Right cardiac atrium (tissue), 5 donors: ENCODE measurements at places on chromosomes 1 and 21.
A peak's percentile ranks its signal among the peaks of the same experiment; 100 is the strongest.

DNA sequence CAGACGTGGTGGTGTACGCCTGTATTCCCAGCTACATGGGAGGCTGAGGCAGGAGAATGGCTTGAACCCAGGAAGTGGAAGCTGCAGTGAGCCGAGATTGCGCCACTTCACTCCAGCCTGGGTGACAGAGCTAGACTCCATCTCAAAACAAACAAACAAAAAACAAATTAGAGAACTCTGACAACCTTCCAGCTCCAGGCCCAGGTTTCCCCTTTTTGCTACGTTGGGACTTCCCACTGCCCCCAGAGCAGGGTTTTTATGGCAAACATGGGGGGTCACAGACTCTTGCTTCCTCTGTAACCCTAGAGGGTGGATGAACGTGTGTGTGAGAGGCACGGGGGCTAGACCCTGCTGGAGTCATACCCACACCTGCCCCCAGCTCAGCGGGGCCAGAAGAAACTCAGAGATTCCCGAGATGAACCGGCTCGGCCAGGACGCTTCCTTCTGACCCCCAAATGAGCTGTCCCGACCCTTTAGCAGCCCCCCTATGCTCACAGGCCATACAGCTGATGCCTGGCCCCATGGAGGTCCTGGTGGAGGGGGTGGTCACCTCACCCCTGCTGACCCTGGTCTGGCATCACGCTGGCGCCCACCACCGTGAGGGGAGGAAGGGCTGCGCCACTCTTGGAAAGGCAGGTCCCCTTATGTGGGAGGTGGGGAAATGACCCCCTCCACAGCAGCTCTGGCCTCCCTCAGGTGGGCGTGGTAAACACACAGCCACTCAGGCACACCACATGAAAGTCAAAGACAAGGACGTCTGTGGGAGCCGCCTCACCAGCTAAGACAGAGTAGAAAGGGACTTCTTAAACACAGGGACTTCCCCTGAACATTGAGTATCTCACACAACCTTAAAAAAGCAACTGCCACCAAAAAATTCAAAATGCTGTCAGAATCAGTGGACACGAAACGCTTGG lies 7.1 kb downstream of the GPR157 start:
- DNase-seq = peak; percentile 64

DNA sequence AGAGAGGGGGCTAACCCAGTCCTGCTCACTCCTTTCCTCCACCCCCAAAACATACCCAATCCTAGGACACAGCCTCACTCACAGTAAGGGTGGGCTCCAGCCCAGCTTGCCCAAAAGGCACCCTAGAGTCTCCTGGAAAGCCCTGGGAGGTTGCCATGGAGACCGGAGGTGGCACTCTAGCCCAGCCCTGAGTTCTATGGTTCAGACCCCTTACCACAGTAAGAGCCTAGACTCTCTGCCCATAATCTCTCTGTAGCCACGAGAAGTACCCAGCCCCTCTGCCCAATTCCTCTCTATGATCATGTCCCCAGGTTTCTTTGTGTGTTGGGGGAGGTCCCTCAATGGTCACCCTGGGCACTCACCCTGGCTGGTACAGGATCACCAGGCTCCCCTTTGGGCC lies 14.4 kb downstream of the COL16A1 start:
- no peak for DNase-seq

- no peak for DNase-seq
Measured at GRCh38 chr1:172112576-172112975, 271.3 kb downstream of the DNM3 start.

GRCh38 chr1:25425098-25426085 lies 4.8 kb upstream of the RHCE start:
- DNase-seq = no peak

DNA sequence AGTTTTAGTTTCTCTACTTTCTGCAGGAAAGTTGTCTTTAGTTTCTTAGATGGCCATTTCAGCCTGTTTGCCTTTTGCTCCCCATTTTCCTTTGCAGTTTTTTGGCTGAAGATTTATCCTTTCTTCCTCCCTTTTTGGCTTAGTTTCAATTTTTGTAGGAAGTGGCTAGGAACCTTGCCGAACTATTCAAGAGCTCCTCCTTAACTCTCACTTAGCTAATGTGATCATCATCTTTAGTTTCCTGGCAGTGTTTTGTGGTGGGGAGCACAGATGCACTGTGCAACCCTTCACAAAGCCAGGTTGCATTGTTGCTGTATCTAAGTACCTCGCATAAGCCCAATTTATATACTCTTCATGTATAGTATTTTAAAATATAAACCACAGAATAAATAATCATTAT lies 28.8 kb upstream of the CCDC181 start:
- no peak for DNase-seq

DNA sequence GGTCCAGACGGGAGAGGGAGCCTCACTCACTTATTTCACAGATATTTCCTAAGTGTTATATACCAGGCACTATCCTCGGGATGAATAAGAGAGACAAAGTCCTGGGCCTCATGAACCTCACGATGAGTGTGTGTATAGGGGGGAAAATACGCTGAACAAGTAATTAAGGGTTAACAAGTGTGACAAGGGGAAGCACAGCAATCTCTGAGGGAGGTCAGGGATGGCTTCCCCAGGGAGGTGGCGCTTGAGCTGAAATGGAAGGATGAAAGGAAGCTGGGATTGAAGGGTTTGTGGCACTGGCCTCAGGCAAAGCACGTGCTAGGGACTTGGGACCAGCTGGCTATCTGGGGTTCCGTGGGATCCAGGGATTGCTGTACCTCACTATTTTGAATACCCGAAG lies 46.4 kb upstream of the SYNC start:
- DNase-seq = no peak

GRCh38 chr21:33125680-33126375 lies 55.9 kb downstream of the OLIG1 start:
- no peak for DNase-seq

GRCh38 chr1:51310871-51311613 lies 19.3 kb downstream of the TTC39A start:
- no peak for DNase-seq

GRCh38 chr1:3921765-3922164 lies 21.7 kb upstream of the C1orf174 start:
- no peak for DNase-seq

DNA sequence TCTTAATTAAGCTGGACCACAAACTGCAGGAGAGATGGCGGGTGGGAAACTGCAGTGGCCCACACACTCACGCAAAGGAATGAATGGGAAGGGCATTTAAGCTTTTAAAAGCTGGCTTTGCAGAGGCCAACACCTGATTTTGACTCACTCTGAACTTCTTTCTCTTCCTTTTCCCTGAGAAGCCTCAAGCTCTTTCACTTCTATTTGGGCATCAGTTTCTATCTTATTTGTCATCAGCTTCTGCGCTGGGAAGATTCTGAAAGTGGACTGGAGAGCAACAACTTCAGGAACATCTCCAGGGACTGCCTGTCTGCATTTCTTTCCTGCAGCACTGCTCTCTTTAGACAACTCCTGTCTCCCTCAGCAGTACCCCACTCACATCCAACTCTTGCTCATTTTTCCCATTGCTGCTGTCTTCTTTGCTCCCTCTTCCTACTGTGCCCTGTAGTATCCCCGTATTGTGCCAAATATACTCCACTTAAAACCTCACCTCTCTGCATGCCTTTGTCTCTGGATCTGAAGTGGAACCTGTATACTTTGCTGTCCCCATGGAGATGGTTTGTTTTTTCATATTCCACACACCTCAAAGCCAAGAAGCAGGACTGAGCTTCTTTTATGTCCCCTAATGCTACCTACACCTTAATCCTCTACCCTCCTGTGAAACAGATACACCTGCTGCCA lies 143.3 kb upstream of the JUN start:
- DNase-seq = no peak

DNA sequence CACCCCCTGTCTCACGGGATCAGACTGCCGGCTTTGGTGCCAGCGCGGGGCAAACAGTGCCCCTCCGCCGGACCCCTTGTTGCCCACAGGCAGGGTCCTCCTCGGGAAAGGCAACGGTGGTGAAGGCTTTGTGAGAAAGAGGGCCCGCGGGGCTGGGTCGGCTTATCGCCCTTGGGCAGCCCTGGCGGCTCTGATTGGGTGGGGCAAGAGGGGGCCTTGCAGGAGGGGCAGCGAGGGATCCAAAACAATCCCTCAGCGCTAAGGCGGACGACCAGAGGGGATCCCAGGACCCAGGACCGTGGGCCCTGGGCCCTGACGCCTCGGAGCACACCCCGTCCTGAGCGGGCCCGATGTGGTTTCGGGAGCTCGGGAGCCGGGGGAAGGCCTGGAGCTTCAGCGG lies 3.9 kb upstream of the ZNF678 start:
- DNase-seq = no peak

DNA sequence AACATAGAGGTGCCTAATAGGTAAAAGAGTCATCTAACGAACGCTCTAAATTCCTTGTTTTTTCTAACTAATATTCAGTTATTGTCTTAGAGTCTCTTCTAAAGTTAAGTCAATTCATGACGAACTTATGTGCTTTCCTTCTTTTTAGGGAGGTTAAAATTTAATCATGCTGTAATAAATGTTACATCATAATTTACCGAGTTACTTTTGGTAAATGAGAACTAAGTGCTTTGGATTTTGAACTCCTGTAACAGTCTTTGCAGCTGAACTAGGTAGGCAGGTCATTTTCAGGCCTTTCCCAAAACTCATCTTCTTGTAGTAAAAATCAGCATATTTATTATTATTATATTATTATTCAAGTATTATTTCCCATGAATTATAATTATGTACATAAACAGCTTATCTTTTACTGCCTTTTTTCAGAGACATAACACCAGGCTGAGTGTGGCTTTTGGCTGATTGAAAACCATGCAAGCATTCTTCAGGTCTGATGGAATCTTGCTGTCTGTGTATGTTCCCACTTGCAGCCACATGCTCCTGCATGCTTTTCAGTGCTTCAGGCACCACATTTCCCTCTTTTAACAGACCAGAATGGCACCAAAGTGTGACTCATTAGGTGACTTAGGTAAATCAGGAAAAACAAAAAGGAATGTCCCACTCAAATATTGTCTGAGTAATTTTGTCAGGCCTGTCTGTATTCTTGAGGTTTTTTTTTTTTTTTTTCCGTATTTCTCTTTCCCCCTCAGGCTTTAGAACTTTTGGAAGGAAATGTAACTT lies 81.0 kb upstream of the CD55 start:
- DNase-seq = no peak

- DNase-seq = no peak
Measured at GRCh38 chr1:166859597-166859996, 16.5 kb downstream of the TADA1 start.

DNA sequence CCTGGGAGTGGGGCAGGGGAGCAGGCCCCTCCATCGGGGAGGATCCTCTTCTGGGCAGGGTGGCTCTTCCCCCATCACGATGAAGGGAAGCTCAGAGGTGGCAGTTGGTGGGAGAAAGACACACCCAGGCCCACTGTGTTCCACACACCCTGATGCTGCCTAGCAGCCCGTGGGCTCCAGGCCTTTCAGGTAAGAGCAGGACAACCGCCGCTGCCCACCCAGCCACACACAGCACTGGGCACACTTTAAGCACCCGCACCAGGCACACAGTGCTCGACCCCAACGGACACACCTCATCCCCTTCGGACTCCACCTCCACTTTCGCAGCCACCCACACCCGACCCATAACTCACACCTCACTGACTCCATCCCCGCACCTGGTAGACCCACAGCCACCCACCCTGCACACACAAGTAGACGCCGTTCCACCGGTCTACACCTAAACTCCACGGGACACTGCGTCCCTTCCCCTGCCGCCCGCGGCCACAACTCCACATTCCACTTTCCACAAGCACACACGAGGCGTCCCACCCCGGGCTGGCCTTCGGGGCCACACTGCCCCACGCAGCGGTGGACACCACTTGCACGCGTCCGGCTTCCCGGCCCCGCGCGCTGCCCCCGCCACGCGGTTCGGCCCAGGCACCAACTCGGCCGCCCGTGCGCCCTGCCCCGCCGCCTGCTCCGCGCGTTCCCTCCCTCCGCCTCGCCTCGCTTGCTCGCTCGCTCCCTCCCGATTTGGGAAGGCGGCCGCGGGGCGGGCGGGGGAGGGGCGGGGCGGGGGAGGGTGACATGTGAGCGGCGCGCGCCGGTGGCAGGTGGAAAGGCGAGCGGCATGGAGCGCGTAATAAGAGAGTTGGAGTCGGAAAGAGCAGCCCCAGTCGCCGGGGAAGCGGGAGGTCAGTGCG lies at the start of gene KCNQ4:
Gene KCNQ4 (plus strand): TSS at position 787 of the 905 bp plus-strand sequence. CDS start 307 bp downstream, outside the sequence.
- peak; percentile 81 for DNase-seq

- no peak for DNase-seq
Measured at GRCh38 chr1:220798338-220798737, 11.6 kb downstream of the MTARC1 start.

DNA sequence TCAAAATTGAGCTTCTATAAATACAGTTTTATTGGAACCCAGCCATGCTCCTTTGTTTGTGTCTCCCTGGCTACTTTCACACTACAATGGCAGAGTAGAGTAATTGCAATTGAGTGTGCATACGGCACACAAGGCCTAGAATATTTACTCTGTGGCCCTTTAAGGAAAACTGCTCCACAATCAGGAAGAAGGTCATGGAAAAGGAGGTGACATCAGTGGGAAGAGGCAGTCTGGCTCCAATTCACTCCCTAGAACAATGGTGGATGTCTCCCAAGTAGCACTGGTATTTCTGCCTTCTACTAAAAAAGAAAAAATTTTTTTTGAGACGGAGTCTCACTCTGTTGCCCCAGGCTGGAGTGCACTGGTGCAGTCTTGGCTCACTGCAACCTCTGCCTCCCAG lies 51.3 kb downstream of the KRTAP19-8 start:
- no peak for DNase-seq

DNA sequence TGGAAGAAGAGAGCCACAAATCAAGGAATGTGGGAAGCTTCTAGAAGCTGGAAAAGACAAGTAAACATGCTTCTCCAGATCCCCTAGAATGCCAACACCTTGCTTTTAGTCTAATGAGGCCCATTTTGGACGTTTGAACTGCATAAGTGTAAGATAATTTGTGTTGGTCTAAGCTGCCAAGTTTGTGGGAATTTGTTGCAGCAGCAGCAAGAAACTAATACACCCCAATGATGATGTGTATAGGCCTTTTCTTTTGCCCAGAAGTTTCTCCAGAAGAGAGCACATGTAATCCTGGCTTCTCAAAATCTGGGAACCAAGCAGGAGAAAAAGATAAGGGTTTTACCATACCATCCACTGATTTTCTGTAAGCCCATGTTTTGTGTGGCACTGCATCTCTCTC lies 96.1 kb upstream of the DPT start:
- no peak for DNase-seq

DNA sequence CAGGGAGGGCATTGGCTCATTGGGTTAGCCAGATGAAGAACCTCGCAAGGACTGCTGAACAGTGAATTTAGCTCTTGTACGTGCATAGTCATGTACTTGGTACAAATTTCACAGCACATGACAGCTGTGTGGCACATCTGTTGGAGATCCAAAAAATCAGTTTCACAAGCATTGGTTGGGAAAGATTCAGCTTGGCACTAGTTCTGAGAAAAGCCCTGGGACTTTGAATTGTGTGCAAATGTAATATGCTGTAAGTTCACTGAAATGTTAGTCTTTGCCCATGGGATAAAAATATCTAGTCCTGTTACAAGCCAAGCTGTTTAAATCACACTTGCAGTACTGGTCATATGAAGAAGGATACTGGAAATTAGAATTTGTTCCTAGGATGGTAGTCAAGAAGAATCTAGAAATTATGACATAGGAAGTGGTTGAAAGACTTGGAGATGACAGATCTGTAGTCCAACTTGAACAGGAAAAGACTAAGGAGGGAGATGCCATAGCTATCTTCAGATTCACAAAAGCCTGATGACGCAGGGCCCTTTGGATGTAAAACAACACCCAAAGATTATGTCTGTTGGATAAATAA lies 19.2 kb downstream of the LAMC2 start:
- DNase-seq = no peak

- peak; percentile 71 for DNase-seq
Measured at GRCh38 chr1:165560883-165561656, 17.3 kb downstream of the LRRC52 start.

GRCh38 chr1:246040200-246040890 lies 466.7 kb downstream of the SMYD3 start:
- DNase-seq = no peak

GRCh38 chr1:179296356-179297104 lies 2.9 kb downstream of the SOAT1 start:
- no peak for DNase-seq
